Substantia nigra (tissue), 51 donors: ENCODE measurements at places on chromosomes 16 and 17.

GRCh38 chr16:13471036-13471435 is 448.9 kb upstream of the ERCC4 start:
- DNase-seq, result no peak

GRCh38 chr16:3148256-3149192 is 13.7 kb downstream of the ZNF213 start:
- no peak for DNase-seq

GRCh38 chr17:47757386-47757785 is 24.4 kb downstream of the TBX21 start:
- no peak for DNase-seq

DNA sequence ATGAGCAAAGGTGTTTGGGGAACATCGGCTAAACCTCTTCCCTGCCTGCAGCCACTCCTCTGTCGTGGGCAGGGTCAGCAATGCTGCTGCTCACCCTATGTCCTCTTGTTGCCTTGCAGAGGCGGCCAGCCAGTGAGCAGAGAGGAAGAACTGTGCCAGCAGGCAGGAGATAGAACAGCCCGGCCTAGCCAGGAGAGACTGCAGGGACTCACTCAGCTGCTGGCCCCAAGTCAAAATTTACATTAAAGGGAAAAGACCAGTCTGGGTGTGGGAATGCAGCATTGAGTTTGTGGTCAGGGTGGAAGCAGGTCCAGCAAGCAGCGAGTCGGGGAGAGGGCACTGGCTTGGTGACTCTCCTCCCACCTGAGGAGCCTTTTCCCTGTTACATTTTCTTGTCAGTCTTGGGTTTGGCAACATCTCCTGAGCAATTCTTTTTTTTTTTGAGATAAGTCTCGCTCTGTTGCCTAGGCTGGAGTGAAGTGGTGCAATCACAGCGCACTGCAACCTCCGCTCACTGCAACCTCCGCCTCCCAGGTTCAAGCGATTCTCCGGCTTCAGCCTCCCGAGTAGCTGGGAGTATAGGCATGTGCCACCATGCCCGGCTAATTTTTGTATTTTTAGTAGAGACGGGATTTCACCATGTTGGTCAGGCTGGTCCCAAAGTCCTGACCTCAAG is 22.7 kb downstream of the LIG3 start:
- no peak for DNase-seq

DNA sequence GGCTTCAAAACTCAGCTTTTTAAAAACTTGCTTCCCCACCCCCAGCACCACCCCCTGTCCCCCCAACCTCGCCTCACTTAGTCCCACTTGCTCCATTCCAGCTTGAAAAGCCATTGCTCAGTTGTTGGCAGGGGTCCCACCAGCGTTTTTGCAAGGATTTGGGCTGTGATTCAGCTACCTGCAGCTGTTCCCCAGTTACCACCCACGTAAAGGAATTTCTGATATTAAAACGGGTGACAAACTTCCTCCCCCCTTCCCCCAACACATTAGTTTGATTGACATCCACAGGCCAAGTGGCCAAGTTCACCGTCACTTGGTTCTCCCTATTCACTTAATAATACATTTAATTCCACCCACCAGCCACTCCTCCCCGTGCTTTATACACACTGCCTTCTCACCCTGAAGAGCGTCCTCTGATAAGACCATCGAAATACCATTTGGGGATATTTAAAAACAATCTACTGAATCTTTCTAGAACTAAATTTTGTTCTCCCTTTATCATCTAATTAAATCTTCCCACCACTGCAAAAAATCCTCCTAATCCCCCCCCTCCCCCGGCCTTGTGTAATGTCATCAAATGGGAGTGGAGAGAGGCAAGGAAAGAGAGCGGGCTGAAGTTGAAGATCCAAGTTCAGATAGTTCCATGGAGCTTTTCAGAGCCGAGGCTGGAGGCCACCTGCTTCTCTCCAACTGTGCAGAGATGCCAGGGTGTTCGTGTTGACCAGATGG is 55.1 kb downstream of the SOX9 start:
- no peak for DNase-seq

DNA sequence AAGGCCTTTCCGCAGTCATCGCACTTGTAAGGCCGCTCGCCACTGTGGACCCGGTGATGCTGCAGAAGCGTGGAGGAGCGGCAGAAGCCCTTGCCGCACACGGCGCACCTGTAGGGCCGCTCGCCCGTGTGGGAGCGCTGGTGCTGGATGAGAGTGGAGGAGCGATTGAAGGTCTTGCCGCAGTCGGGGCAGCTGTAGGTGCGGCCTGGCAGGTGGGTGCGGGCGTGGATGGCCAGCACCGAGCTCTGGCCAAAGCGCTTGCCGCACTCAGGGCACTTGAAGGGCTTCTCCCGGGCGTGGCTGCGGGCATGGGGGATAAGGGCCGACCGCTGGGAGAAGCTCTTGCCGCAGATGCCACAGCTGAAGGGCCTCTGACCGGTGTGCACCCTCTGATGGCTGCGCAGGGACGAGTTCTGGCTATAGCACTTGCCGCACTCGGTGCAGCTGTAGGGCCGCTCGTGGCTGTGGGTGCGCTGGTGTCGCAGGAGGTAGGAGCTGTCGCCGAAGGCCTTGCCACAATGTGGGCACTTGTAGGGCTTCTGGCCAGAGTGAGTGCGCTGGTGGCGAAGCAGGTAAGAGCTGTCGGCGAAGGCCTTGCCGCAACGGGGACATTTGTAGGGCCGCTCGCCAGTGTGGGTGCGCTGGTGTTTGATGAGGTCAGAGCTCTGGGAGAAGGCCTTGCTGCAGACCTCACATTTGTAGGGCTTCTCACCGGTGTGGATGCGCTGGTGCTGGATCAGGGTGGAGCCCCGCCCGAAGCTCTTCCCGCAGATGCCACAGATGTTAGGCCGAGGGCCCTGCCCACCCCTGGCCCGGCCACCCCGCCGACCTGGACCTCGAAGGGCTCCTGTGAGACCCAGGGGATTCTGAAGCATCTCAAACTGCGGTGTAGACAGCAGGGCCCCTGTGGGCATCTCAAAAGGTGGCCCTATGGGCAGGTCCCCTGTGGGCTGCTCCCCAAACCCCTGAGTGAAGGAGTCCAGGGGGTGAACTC is 1.5 kb downstream of the ZNF768 start:
- DNase-seq, result no peak

DNA sequence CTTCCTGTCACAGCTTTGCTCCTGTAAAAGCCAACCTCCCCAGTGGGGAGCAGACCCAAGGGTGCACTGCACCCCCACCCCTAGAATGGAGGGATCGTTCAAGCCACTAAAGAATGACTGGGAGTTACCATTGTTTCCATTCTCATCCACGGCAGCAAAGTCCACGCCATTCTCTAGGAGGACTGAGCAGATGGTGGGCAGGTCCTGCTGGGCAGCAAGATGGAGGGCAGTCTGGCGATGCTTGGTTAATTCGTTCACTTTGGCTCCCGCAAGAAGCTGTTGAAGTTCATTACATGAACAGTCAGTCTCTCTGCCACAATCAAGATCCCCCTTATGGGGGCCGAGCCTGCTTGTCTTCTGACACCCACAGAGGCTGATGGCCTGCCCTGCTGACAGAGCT is 30.8 kb downstream of the CYB5D2 start:
- no peak for DNase-seq

DNA sequence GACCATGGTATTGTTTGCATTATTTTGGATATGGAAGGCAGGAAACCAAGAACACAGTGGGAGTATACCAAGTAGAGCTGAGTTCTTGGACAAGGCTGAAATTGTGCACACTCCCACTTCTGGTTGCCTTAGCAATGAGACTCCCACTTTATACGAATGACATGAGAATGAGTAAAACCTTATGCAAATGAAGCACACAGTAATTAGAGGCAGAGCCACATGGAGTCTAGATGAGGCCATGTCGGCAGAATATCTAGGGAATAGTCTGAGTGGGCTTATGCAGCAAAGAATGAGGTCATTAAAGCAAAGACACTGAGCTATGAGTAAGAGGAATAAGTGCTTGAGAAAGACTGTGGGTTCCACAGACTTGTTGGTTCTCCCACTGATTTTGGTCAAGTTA is 178.7 kb downstream of the GRIN2A start:
- no peak for DNase-seq
